ENCODE measurements at places on chromosomes 7 and 10.

DNA sequence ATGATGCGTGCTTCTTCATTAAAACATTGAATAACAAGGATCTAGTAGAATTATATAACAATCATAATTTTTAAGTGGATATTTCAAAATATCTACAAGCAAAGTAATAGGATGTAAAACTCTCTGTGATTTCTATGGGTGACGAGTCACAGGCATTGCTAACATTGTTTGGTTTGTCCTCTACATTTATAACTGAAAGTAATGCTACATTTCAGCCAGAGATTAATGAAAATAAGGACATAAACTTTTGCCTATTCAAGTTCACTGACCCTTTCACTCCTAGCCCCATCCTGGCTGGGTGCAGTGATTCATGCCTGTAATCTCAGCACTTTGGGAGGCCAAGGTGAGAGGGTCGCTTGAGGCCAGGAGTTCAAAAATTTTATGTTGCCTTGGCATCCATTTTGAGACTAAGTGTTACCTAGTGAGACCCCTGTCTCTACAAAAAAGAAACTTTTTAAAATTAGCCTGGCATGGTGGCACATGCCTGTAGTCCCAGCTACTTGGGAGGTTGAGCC lies 38.4 kb upstream of the HSPA12A start:
- DNase-seq = no peak

GRCh38 chr7:22549667-22550513 lies 49.9 kb upstream of the STEAP1B start:
- peak; percentile 91 for DNase-seq

GRCh38 chr10:16581202-16581601 lies 59.5 kb upstream of the C1QL3 start:
- no peak for DNase-seq

DNA sequence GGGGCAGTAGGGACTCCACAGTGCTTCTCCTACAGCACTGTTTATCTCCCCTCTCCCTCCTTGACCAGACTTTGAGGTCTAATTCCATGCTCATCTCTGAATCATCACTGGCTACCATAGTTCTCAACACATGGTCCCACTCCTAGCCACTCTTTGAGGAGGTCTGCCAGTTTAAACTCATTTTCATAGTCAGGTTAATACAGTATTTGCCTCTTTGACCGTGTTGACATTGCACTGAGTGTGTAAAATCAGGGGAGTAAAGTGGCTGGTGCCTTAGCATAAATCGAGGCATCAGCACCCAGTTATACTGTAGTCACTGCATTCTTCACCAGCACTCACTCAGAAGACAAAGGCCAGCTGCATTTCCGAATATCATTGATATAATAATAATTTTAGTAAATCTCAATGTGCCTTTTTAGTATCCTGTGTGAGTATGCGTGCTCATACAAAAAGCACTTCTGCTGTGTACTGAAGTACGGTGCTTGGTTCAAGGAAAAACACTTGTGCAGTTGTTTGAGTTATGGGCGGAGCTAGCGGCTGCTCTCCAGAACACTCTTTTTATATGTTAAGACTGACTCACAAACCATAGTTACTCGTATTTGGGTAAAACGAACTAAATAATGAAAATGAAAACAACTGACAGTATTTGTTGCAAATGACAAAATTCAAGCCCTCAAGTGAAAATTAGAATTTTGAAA lies 89.7 kb downstream of the GALNT11 start:
- DNase-seq = peak; percentile 47

GRCh38 chr10:84098667-84099066 lies 40.6 kb upstream of the GHITM start:
- DNase-seq = no peak

- DNase-seq = no peak
These were observed 10.9 kb downstream of the SEC31B start for GRCh38 chr10:100508691-100509150.

DNA sequence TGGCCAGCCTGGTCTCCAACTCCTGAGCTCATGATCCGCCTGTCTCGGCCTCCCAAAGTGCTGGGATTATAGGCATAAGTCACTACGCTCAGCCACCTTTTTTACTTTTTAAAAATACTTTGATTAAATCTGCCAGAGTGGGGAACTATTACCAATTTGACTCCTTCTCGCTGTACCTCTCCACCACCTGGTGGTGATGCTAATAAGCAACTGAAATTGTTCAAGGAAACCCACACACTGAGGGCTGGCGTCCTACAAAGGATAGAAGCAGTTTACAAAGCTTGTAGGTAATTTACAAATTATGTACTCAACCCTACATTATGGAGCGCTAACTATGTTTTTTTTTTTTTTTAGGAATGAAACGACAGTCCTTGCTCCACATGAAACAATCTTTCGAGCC lies 111.1 kb downstream of the CPED1 start:
- no peak for DNase-seq

DNA sequence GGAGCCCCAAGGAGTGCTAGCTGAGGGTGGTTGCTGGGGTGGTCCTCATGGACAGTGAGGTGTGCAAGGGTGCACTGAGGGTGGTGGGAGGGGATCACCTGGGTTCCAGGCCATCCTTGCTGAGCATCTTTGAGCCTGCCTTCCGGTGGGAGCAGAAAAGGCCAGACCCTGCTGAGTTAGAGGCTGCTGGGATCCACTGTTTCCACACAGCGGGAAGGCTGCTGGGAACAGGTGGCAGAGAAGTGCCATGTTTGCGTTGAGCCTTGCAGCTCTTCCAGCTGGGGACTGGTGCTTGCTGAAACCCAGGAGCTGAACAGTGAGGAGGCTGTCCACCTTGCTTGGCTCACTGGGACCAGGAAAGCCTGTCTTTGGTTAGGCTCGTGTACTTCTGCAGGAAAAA lies 34.9 kb downstream of the PRF1 start:
- no peak for DNase-seq

DNA sequence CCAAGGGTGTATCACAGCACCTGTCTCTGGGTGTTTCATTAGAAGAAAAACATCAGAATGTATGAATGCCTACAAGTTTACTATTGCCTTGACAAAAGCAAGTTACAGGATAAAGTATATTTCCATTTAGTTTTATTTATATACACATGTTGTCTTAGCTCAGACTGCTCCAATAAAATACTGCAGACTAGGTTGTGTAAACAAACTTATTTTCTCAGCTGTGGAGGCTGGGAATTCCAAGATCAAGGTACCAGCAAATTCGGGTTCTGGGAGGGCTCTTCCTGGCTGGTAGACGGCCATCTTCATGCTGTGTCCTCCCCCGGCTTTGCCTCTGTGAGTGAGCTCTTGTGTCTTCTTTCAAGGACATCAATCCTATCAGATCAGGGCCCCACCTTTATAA lies 77.1 kb upstream of the UNC5B start:
- DNase-seq = no peak

DNA sequence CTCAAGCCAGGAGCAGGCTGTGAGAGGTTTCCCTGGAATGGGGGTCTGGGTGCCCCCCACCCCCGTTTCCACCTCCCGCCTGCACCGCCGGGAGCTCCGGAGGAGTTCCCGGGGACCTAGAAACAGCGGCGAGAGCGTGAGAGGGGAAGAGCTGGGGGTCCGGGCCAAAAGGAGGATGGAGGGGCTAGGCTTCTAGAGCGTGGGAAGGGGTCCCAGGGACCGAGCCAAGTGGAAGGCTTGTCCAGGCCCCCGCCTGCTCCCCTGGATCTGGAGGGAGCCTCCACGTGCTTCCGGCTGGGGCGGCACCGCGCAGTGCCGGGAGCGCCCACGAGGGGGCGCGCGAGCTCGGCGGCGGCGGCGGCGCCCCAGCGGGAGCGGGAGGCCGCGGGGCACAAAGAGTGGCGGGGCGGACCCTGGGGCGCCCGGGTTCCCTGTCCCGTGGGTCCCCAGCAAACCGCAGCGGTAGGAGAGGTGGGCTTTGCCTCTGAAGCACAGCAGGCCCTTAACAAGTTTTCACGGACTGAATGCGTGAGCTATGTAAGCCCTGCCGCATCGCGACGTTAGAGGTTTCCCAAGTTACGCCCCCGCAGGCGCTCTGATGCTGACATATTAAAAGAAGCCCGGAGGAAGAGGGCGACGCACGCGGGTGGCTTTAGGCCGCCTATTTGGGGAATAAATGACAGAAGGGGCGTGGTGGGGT lies 104.4 kb upstream of the LRRC4 start:
- peak; percentile 91 for DNase-seq

DNA sequence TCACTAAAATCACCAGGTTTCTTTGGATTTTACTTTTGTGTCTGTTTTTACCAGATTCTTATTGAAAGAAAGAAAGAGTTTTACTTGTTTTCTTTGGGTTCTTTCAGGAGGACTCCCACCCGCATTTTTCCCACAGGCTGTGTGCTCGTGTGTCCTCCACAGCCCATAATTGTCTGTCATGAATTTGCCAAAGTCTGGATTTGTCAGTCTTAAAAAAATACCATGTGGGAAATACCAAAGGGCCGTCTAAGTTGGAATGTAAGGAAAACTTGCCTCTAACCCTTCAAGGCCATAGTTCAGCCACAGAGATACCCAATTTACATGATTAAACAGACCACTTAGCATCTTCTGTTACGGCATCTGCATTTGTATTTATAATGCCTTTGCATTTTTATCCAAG lies 41.3 kb upstream of the INHBA start:
- DNase-seq = no peak

- DNase-seq = no peak
These were observed 39.0 kb upstream of the KIF5B start for GRCh38 chr10:32095116-32095733.

- peak; percentile 90 for DNase-seq
These were observed 96.3 kb downstream of the ALOX5 start for GRCh38 chr10:45470098-45471012.

DNA sequence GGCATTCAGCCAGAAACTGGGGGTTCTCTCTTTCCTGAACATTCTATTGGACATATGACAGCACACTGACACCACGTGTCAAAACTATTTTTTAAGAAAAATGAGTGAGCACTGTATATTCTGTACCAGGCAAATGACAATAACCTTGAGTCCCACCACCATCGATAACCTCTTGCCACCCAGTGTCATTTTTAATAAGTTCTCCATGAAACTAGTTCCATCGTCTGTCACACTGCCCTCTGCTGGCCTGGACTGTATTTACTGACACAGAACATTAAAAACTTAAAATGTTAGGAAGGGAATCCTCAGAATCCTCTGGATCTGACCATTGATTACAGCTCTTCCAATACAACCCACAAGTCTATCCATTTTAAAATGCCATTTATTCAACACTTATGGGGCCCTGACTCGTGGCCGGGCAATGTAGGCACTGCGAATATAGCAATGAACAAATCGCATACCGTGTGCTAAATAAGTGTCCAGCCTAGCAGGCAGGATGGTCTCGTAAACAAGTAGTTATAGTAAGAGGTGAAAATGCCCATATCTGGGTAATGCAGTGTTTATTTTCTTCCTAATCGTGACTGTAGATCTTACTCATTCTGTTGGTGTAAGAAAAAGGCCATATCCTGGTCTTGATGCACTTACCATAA lies 35.9 kb upstream of the CACNB2 start:
- DNase-seq = no peak

GRCh38 chr7:38880035-38880434 lies 29.0 kb downstream of the VPS41 start:
- no peak for DNase-seq

DNA sequence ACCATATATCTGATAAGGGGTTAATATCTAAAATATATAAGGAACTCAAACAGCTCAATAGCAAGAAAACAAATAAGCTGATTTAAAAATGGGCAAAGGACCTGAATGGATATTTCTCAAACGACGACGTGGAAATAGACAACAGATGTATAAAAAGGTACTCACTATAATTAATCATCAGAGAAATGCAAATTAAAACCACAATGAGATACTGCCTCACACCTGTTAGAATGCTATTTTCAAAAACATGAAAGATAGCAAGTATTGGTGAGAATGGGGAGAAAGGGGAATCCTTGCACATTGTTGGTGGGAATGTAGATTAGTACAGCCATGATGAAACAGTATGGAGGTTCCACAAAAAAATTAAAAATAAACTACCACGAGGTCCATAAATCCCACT lies 163.2 kb downstream of the DKK1 start:
- DNase-seq = no peak

DNA sequence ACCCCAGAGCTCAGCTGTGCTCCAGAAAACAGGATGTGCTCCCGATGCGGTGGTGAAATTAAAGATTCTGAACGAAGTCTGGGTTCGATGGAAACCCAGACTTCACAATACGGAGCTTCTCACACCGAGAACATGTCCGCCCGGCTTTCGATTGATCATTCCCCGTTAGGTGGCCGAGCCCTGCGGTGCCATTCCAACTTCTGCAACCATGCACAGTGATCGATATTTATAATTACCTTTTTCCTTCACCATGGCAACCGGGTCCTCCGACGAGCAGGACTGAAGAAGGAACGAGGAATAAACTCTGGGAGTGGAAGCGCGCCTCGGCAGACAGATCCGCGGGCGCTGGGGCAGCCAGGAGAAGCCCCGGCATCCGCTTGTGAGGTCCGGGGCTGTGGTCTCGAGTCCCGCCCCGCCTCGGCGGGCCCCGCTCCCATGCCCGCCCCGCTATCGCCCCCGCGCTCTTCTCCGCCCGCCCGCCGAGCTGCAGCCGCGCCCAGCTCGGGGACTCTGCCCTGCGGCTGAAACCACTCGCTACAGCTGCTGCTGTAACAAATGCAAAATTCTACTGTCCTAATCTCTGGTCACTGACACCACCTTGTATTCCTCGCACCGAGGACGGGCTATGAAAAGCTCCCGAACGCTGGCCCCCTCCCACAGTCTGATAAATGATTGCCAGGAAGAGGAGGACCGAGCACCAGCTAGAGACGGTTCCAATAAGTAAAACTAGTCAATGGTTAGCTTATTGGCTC lies 26.2 kb downstream of the ABLIM1 start:
- DNase-seq = no peak

- no peak for DNase-seq
These were observed 109.9 kb downstream of the SORCS1 start for GRCh38 chr10:107054469-107055156.

GRCh38 chr10:24128066-24128730 lies 80.7 kb upstream of the KIAA1217 start:
- DNase-seq = no peak

- DNase-seq = no peak
These were observed 105.3 kb downstream of the ARHGAP21 start for GRCh38 chr10:24618401-24618800.

- DNase-seq = no peak
These were observed 14.2 kb upstream of the LFNG start for GRCh38 chr7:2505401-2505800.

- no peak for DNase-seq
These were observed 373.3 kb downstream of the HTR7 start for GRCh38 chr10:90484518-90484917.

GRCh38 chr7:17319164-17320101 lies 21.0 kb downstream of the AHR start:
- DNase-seq = no peak

DNA sequence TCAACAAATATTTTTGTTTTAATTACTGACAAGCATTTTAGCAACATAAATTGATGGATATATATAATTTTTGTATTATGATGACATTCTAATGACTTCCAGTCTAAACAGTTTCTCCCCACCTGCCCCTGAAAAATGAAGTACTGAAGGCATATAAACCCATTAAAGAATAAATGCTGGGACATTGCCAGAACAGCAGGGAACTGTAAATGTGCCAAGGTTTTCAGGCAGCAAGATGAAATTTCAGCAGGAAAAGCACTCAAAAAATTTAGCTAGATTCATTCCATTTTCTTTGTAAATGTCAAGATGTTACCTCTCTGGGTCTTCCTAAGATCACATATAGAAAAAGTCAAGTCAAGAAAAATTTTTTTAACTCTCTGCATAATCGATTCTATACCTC lies 11.0 kb upstream of the TLL2 start:
- DNase-seq = no peak

- DNase-seq = no peak
These were observed 71.0 kb upstream of the NKX6-2 start for GRCh38 chr10:132856869-132857524.

GRCh38 chr7:74032191-74032490 lies 4.2 kb downstream of the ELN start:
- DNase-seq = no peak

- no peak for DNase-seq
These were observed 471.6 kb upstream of the AKR1E2 start for GRCh38 chr10:4354382-4354812.
